Activated B cell treated with CpG ODN at 0.5 μM for 24 hours (primary cell): ENCODE measurements at places on chromosomes 13 and 19.

- no peak for DNase-seq
These were observed 6.0 kb upstream of the FFAR1 start for GRCh38 chr19:35341565-35342225.

- no peak for DNase-seq
These were observed 83.6 kb upstream of the ARHGEF7 start for GRCh38 chr13:111031531-111031961.

DNA sequence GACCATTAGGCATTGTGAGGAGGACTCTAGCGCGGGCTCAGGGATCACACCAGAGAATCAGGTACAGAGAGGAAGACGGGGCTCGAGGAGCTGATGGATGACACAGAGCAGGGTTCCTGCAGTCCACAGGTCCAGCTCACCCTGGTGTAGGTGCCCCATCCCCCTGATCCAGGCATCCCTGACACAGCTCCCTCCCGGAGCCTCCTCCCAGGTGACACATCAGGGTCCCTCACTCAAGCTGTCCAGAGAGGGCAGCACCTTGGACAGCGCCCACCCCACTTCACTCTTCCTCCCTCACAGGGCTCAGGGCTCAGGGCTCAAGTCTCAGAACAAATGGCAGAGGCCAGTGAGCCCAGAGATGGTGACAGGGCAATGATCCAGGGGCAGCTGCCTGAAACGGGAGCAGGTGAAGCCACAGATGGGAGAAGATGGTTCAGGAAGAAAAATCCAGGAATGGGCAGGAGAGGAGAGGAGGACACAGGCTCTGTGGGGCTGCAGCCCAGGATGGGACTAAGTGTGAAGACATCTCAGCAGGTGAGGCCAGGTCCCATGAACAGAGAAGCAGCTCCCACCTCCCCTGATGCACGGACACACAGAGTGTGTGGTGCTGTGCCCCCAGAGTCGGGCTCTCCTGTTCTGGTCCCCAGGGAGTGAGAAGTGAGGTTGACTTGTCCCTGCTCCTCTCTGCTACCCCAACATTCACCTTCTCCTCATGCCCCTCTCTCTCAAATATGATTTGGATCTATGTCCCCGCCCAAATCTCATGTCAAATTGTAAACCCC is 2.8 kb upstream of the CEACAM5 start:
- peak; percentile 16 for DNase-seq

DNA sequence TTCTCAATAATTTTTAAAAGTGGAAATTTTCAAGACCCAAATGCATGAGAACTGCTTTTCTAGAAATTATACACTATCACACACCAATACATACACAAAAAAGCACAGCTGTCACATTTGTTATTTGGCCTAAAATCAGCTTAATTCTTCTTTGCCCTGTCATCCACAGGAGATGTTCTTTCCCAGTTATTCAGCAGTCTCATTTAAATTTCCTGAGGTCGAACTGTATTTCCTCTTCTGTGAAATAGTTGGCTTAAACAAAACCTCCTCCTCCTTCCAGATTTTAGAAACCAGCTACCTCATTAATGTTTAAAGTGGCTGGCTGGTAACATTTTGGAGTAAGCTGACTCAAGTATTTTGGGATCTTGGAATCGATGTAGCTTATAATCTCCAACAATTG is 39.1 kb downstream of the SMAD9 start:
- no peak for DNase-seq

DNA sequence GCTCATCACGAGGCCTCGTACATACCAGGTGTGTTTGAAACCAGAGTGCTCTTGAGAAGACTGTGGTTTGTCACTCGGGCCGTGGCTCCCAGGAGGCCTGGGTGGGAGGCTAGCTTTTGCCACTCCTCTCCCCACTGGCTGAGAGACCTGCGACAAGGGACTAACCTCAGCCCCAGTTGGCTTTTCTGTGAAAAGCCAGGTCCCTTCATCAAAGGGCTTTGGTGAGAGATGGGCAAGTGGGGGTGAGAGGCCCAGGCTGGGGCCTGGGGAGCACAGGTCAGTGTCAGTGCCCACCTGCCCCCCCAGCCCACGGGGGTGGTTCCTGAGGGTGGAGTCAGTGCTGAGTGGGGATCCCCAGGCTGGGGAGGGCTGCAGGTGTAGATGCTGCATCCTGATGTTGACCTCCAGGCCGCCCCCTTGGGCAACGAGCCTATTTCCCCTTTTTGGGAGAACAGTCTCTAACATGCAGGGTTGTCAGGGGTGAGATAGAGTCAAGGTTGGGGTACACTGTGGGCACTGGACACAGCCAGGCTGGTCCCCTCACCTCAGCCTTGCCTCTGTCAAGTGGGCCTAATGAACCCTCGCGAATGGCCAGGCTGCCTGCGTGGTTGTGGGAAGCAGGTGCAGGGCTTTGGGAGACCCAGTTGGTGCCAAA is 661 bp downstream of the KCNJ14 start:
- no peak for DNase-seq

- no peak for DNase-seq
These were observed 117.1 kb upstream of the ZNF91 start for GRCh38 chr19:23512151-23512925.
